Endothelial cell of umbilical vein (primary cell): ENCODE measurements at places on chromosomes 7 and 10. TPM values are rescaled to one million over a fixed set of nuclear protein-coding genes. Genes with fewer than 3 reads are reported as not detected.
A peak's percentile ranks its signal among the peaks of the same experiment; 100 is the strongest.

DNA sequence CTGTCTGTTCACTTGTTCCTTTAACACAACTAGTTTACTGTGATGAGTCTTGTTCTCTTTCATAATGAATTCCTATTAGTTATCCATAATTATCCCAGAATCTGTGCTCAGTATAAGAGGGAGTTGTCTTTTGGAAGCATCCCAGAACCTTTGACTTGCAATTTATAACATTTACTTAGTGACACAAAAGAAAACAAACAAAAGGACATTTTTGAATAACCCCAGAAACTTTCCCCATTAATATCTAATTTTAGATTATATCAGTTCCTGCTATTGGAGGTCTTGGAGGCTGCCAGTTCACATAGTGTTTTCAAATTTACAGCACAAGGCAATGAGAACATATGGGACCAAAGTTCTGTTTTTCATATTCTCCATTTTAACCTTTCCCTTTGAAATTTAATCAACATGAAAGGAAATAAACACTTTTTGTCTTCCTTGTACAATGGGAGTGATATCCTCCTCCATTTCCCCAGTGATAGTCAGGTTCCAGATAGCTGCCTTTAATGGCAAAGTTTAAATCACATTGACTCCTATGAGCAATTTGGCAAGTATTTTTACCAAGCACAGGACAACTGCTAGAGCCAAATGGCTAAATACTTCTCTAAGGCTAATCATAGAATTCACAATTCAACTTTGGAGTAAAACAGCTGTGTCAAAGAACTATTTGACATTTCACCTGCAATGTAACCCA lies 37.1 kb upstream of the GNAT3 start:
- no peaks in the 10 kb centered on the region for H3K36me3 ChIP-seq
- H3K4me3 ChIP-seq: no peak overlapping the region
- H3K27me3 ChIP-seq: no peaks in the 10 kb centered on the region
- DNase-seq: no peak
- H3K4me1 ChIP-seq: no peaks in the 10 kb centered on the region

GRCh38 chr7:134651991-134652390 lies 5.3 kb downstream of the BPGM start:
- peaks cover 5% of the 10 kb centered on the region for H3K4me1 ChIP-seq
- no peak for DNase-seq
- H3K27ac ChIP-seq: no peak overlapping the region
- H3K4me3 ChIP-seq: no peak overlapping the region
- H3K36me3 ChIP-seq: no peaks in the 10 kb centered on the region
- H3K27me3 ChIP-seq: no peaks in the 10 kb centered on the region

DNA sequence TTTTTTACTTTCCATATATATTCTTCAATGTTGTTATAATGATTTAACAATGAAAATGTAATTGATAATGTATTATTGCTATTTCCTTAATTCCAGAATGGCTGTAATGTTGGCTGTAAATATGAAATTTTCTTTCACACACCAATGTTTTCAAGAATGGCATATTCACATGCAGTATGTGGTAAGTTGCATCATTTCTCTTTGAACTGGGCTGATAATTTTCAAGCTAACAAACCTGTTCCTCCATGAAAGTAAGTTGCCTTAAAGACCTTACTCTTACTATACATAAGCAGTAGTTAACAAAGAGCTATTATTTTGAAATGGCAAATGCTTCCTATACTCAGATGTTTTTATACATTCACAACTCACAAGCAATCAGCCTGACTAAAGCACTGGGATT lies 154.5 kb downstream of the TMEM168 start:
- no peaks in the 10 kb centered on the region for H3K27me3 ChIP-seq
- H3K27ac ChIP-seq: no peak overlapping the region
- H3K4me3 ChIP-seq: no peak overlapping the region

- no peak overlapping the region for H3K4me3 ChIP-seq
- H3K36me3 ChIP-seq: no peaks in the 10 kb centered on the region
- DNase-seq: peak; percentile 71
- peaks cover 3% of the 10 kb centered on the region for H3K27me3 ChIP-seq
- no peaks in the 10 kb centered on the region for H3K4me1 ChIP-seq
Observed at GRCh38 chr10:45249978-45250693, 65.3 kb downstream of the OR13A1 start.

HOXA2 gene
- total RNA-seq: 2.2 and 2.3 TPM in 2 replicates

DNA sequence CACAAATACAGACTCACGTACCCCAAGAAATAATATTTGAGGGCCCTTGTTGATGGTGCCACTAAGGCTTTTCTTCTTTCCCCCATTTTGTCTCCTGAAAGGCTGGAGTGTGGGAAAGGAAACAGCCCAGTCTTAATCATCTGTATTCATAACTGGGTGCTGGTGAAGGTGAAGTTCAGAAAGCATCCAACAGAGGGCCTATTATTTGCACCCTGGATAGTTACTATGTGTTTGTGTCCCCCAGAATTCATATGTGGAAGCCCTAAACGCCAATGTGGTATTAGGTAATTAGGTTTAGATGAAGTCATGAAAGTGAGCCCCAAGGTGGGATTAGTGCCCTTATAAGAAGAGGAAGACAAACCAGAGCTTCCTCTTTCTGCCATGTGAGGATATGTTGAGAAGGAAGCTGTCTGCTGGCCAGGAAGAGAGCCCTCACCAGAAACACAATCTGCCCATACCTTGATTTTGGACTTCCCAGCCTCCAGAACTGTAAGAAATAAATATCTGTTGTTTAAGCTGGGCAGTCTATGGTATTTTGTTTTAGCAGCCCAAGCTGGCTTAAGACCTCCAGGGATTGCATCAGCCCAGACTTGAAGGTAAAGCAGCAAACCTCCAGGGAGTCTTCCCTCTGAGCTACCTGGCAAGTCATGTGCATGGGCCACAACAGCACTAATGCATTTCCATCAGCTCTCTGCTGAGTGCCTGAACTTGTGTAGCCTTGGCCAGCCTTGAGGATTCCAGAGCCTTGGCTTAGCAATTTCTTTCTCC lies 90.0 kb upstream of the ADRB1 start:
- H3K36me3 ChIP-seq: no peaks in the 10 kb centered on the region
- no peaks in the 10 kb centered on the region for H3K27me3 ChIP-seq
- no peak for DNase-seq
- H3K4me3 ChIP-seq: no peak overlapping the region
- no peaks in the 10 kb centered on the region for H3K4me1 ChIP-seq
- no peak overlapping the region for H3K27ac ChIP-seq

- H3K27ac ChIP-seq: no peak overlapping the region
- H3K36me3 ChIP-seq: no peaks in the 10 kb centered on the region
- H3K4me1 ChIP-seq: no peaks in the 10 kb centered on the region
- no peak for DNase-seq
- no peak overlapping the region for H3K4me3 ChIP-seq
- H3K27me3 ChIP-seq: no peaks in the 10 kb centered on the region
Observed at GRCh38 chr7:138388673-138389491, 71.2 kb upstream of the TRIM24 start.

DNA sequence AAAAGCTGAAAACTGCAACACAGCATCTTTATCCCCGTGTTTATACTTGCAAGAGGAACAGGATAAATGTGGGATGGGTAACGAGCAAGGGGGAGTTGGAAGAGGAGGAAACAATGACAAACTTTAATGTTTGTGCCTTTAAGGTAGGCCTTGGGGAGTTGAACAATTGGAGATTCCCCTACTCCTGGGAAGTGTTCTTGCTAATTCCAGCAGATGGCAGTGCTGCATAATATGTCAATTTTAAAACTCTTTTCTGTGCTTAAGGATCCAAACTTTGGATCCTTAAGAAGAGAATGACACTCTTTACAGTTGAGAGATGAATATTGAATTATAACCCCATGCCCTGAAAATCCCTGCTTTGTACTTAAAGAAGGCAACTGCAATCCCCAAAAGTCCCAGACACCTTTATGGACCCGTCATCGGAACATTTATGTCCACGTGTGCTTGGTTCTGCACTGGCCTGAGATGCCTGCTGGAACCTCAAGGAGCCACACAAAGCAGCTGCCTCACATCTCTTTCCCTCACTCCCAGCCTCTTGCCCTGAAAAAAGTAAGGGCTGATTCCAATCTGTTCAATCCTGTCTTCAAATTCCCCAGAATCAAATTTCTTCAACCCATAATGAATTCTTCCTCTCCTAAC lies 12.0 kb downstream of the IFIT5 start:
- no peak overlapping the region for H3K4me3 ChIP-seq
- no peaks in the 10 kb centered on the region for H3K27me3 ChIP-seq
- H3K27ac ChIP-seq: no peak overlapping the region
- H3K36me3 ChIP-seq: no peaks in the 10 kb centered on the region
- no peaks in the 10 kb centered on the region for H3K4me1 ChIP-seq
- DNase-seq: peak; percentile 56

GRCh38 chr10:43249151-43249961 lies 17.5 kb downstream of the RASGEF1A start:
- no peaks in the 10 kb centered on the region for H3K36me3 ChIP-seq
- H3K27me3 ChIP-seq: peaks cover 6% of the 10 kb centered on the region
- H3K4me1 ChIP-seq: no peaks in the 10 kb centered on the region
- no peak overlapping the region for H3K27ac ChIP-seq

OR13A1 gene
- total RNA-seq: not detected in 2 replicates

GRCh38 chr10:102367441-102367840 lies 28.1 kb upstream of the NFKB2 start:
- H3K27ac ChIP-seq: no peak overlapping the region
- no peak overlapping the region for H3K4me3 ChIP-seq
- peaks cover 39% of the 10 kb centered on the region for H3K36me3 ChIP-seq
- no peaks in the 10 kb centered on the region for H3K27me3 ChIP-seq
- no peaks in the 10 kb centered on the region for H3K4me1 ChIP-seq

DNA sequence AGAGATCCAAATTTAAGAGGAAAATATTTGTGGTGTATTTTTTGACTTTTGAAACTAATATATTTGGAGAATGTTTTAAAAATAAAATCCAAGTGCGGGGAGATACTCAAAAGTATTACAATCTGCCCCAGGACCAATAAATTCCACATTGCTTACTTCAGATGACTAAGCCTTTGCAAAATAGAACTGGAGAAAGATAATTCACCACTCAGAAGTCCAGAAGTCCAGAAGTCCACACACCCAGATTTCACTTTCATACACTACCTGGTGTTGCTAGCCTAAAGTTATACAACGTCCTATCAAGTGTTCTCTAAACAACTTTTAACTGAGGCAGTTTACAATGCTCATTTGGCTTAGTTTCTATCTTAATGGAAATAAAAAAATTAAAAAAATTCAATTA lies 487.0 kb upstream of the SEMA3D start:
- no peaks in the 10 kb centered on the region for H3K36me3 ChIP-seq
- H3K27me3 ChIP-seq: no peaks in the 10 kb centered on the region
- H3K4me3 ChIP-seq: no peak overlapping the region
- H3K27ac ChIP-seq: no peak overlapping the region

DNA sequence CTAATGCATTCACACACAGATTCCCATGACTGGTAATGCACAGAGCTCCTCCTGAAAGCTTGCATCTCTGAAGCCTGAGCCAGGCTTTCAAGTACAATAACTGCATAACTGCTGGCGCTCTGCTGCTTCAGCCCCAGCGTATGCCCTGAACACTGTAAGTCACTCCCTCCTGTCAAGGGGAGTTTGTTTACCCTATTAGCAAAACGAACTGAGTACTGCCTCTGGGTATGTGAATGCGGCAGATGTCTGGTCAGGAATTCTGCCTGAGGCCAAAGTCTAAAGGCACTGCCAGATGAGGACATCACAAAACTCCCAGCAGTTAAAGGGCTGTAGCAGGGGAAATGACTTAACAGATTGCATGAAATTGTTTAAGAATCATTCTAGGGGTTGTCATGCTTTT lies 97.7 kb downstream of the NRCAM start:
- no peak for DNase-seq
- H3K4me1 ChIP-seq: no peaks in the 10 kb centered on the region
- H3K4me3 ChIP-seq: no peak overlapping the region
- no peaks in the 10 kb centered on the region for H3K36me3 ChIP-seq

DNA sequence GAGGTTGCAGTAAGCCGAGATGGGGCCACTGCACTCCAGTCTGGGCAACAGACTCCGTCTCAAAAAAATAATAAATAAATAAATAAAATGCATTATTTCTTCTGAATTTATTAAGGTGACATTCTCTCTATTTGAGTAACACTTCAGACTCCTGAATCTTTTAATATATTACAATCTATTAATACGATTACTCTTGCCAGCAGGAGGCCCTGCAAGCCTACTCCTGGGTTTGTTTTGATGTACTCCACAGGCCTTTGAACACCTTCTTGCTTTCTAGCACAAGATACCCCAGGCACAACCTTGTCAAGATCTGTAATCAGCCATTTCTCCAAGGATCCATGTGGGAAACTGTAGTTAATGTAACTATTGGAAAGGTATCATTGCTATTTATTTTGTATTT lies 63.5 kb downstream of the COBL start:
- no peaks in the 10 kb centered on the region for H3K4me1 ChIP-seq
- no peak overlapping the region for H3K4me3 ChIP-seq
- no peak for DNase-seq
- no peaks in the 10 kb centered on the region for H3K27me3 ChIP-seq

PTPRE gene
- 114 and 116 TPM in 2 replicates for total RNA-seq

SLC26A4 gene
- 0.77 and 1.3 TPM in 2 replicates for total RNA-seq

TRIM56 gene
- total RNA-seq: 21.8 and 25.1 TPM in 2 replicates

DNA sequence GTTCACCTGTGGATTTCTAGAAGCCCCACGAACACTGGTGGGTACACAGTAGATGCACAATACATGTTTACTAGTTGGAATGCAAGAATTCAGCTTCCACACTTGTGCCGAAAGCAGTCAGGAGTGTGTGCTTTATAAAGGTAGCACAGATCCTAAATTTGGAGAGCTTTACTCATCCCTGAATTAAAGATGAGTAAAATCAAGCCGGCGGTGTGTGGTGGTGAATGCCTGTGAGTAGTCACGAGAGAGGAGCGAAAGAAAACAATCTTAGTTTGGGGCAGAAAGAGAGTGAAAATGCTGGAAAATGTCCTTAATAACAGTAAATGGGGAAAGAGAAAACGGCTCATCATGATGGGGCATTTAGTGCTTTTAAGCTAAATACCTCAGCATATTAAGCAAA lies 13.6 kb upstream of the ENO4 start:
- DNase-seq: no peak
- H3K36me3 ChIP-seq: no peaks in the 10 kb centered on the region

GRCh38 chr10:48505394-48506112 lies 99.3 kb downstream of the ARHGAP22 start:
- no peak overlapping the region for H3K27ac ChIP-seq
- DNase-seq: no peak
- H3K36me3 ChIP-seq: no peaks in the 10 kb centered on the region
- no peak overlapping the region for H3K4me3 ChIP-seq

GRCh38 chr10:2464483-2464882 lies 602.9 kb upstream of the PFKP start:
- no peak overlapping the region for H3K4me3 ChIP-seq
- no peak overlapping the region for H3K27ac ChIP-seq
- H3K27me3 ChIP-seq: no peaks in the 10 kb centered on the region
- no peak for DNase-seq

GRCh38 chr10:129949891-129950291 lies 14.2 kb downstream of the EBF3 start:
- no peaks in the 10 kb centered on the region for H3K36me3 ChIP-seq
- H3K27ac ChIP-seq: peak overlapping the region; percentile 20
- no peak overlapping the region for H3K4me3 ChIP-seq
- DNase-seq: no peak

- no peaks in the 10 kb centered on the region for H3K36me3 ChIP-seq
- H3K4me1 ChIP-seq: peaks cover 16% of the 10 kb centered on the region
- no peak for DNase-seq
- no peak overlapping the region for H3K4me3 ChIP-seq
- H3K27me3 ChIP-seq: no peaks in the 10 kb centered on the region
Observed at GRCh38 chr10:73893426-73893825, 17.5 kb upstream of the PLAU start.

ENO4 gene
- total RNA-seq: not detected in 2 replicates
